ENCODE measurements at places on chromosomes 5 and 9.

DNA sequence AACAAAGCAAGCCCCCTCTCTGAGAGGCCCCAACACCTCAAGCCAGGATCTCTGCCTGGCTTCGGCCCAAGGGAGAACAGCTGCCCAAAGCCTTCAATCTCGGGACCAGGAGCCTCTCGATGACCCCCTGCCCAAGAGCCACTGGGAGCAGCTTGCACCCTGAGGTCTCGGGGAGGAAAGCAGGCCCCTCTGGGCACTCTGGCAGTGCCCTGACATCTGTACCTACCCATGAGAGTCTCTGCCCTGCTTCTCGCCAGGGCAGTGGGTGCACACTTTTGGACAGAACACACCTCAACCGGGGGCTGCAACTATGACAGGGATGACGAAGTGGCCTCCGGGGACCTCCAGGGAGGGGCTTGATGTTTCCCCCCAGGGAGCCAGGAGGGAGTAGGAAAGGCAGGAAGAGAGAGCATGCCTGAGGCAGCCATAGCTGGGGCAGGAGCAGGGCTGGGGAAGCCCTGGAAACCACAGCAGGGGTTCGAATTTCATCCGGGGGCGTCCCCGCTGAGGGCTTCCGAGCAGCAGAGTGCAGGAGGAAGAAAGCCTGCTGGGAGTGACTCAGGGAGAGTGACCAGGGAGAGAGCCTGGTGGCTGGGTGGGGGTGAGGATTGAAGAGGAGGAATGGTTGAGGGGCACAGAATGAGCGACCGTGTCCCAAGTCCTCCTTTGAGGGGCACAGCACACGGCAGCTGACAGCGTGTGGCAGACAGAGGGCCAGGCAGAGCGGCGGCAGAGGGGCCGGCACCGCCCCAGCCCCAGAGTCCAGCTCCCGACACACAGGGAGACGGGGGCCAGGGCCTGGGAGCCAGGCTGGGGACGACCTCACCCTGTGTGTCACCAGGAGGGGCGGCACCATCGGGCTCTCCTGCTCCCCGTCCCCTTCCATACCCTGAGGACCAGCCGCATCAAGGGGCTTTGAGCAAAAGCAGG, 1.8 kb downstream of the LPCAT1 start:
- no peak for DNase-seq

- DNase-seq, result no peak
These were observed 312.1 kb upstream of the EFNA5 start for GRCh38 chr5:107982703-107983425.

DNA sequence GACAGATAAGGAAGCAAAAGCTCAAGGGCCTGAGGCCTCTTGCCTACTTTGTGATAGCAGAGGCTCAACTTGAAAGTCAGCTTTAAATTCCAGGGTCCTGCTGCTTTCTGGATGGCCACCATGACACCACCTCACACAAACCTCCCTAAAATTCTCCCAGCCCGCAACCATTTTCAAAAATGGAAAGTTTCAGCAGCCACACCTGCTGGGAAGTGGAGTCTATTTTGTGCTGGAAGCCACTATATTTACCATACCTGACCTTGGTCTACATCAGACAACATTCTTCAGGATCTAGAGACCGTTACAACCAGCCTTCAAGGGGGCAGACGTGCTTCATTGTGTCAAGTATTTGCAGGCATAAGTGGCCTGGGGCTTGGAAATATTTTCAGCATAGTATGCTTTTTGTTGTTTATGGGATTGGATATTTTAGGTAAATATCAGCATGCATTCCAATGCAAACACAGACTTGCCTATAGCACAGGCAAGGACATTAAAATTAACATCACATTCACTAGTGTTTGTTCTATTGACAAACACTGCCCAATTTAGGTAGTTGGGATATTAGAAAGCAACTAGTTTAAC, 50.9 kb downstream of the BOD1 start:
- no peak for DNase-seq

GRCh38 chr5:132459983-132460838, 30.4 kb downstream of the IRF1 start:
- no peak for DNase-seq

DNA sequence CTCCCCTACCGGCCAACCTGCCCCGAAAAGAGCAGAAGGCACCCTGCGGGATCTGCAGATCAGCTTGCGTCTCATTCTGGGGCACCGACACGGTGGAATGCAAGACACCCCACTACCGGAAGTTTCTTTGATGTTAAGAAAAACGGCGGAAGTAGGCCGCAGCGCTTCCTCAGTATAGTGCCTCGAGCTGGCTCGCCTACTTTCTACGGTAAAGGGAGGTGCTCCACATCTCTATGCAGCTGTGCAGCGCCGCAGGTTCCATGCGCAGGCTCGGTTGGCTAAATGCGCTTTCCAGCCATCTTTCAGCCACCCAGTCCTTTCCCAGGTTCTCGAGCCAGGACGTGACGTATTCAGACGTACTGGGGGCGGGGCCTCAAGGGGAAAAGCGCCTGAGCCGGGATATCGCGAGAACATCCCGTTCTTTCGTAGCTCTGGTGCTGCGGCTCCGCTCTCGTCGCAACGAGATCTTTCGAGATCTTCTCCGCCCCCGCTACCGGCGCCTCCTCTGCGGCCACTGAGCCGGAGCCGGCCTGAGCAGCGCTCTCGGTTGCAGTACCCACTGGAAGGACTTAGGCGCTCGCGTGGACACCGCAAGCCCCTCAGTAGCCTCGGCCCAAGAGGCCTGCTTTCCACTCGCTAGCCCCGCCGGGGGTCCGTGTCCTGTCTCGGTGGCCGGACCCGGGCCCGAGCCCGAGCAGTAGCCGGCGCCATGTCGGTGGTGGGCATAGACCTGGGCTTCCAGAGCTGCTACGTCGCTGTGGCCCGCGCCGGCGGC, at the start of gene HSPA4:
Gene HSPA4, plus strand, starts transcription at position 472 of the 775 bp plus-strand sequence. Its CDS starts 238 bp downstream, at position 710.
- peak; percentile 94 for DNase-seq

GRCh38 chr9:109117856-109118807, 1.6 kb downstream of the TMEM245 start:
- DNase-seq, result peak; percentile 19

GRCh38 chr9:138043411-138044345, 166.1 kb downstream of the CACNA1B start:
- no peak for DNase-seq

DNA sequence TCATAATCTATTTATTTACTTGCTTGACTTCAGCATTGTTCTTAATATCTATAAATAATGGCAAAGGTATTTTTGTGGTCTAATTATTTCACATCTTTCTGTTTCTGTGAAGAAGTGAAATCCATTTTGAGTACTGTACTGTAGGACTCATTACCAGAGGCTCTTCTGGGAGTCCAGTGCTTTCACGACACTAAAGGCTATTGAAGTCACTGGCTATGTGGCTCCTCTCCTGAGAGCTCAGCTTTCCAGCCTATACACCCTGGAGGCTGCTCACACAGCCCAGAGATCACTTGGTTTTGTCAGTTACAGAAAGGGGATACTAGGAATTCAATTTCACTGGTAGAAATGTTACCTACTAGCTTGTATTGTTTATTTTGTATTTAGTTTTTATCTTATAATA, 547.3 kb downstream of the TAF11L14 start:
- DNase-seq, result no peak

- no peak for DNase-seq
These were observed 10.4 kb upstream of the WNK2 start for GRCh38 chr9:93173365-93174051.

DNA sequence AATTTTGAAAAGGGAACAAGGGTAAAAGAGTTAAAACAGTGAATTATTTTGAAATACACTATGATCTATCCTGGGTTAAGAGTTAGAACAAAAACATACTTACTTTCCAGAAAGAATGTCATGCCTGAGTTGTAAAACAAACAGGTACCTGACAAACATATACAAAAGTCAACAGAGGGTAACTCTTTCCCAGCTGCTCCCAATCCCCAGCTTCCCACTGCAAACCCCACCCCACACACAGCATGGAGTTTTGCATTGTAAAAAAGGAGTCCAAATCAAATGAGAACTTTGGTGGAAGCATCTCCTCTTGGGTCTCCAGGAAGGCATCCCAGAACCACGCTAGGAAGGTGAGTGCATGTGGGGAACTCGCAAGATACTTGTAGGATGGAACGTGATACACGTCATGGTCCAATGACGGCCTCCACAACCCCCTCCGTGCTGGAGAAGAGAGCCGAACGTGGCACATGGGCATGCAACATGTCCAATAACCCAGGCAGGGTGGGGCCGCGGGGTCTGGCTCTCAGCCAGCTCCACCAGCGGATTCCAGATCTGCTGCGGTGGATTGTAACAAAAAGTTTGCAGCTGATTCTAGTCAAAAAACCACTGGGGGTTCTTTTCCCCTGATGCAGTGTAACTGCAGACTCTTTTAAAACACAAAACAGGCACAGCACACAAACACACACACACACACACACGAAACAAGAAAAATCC, 55.8 kb downstream of the EPB41L4B start:
- no peak for DNase-seq

GRCh38 chr9:3647652-3648051, 121.9 kb upstream of the RFX3 start:
- DNase-seq, result no peak

DNA sequence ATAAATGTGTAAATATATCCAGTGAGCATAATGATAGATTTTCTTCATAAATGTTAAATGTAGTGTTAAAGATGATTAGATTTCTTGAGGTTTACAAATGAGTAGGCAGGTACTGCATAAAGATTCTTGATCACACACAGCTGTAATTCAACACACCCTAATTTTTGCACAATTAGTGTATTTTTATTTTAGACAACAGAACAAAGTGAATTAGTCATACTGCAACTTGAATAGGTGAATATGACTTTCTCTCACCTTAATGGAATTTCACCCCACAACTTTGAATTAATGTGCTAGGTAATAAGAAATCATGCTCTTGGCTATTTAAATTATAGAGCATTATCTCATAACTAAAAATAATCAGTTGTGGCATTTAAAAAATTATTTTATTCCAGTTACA, 795.7 kb upstream of the ACO1 start:
- DNase-seq, result no peak

DNA sequence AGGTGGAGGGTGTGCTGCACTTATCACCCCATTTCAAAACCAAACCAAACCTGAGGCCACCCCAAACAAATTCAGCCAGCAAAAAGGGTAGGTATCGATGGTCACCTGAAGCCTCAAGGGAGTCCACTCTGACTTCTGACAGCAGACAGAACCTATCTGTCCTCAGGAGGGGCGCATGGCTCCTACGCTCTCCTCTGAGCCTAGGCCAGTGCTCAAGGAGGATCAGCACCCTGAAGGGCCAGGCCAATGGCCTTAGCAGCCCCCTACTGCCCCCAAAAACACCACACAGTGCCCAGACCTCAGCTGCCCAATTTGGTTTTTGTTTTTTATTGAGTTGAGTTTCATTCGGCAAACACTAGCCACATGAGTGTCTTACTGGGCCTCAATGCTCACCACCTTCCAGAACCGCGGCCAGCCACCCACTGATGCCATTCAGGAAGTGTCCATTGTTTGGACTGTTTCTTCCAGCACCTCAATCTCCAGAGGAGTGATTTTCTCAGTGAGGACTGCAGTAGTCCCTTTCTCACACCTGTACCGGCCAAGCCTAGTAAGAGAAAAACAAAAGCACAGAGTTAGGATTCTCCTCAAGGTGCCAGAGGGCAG, 62.0 kb downstream of the PSMB7 start:
- DNase-seq, result no peak
